ENCODE measurements at places on chromosomes 13 and 19.

- DNase-seq, result no peak
These were observed 581.0 kb downstream of the UQCRFS1 start for GRCh38 chr19:28631961-28632360.

GRCh38 chr19:38388349-38389100 lies at the start of gene SPRED3:
TSS of gene SPRED3 (plus strand) at chr19:38388697. CDS start at chr19:38390303, 1,606 bp downstream.
- no peak for DNase-seq

- DNase-seq, result no peak
These were observed 1616.2 kb upstream of the SPRY2 start for GRCh38 chr13:81957121-81957520.

GRCh38 chr19:56126983-56127780 lies 6.1 kb upstream of the ZNF787 start:
- no peak for DNase-seq

GRCh38 chr19:10478903-10479384 lies 24.2 kb downstream of the KEAP1 start:
- peak; percentile 89 for DNase-seq

- DNase-seq, result no peak
These were observed 7.2 kb downstream of the DOT1L start for GRCh38 chr19:2170987-2171348.

GRCh38 chr19:35000338-35000646 lies 169 bp downstream of the GRAMD1A start:
- no peak for DNase-seq

GRCh38 chr19:36256853-36257519 lies 42.1 kb downstream of the ZNF146 start:
- no peak for DNase-seq

DNA sequence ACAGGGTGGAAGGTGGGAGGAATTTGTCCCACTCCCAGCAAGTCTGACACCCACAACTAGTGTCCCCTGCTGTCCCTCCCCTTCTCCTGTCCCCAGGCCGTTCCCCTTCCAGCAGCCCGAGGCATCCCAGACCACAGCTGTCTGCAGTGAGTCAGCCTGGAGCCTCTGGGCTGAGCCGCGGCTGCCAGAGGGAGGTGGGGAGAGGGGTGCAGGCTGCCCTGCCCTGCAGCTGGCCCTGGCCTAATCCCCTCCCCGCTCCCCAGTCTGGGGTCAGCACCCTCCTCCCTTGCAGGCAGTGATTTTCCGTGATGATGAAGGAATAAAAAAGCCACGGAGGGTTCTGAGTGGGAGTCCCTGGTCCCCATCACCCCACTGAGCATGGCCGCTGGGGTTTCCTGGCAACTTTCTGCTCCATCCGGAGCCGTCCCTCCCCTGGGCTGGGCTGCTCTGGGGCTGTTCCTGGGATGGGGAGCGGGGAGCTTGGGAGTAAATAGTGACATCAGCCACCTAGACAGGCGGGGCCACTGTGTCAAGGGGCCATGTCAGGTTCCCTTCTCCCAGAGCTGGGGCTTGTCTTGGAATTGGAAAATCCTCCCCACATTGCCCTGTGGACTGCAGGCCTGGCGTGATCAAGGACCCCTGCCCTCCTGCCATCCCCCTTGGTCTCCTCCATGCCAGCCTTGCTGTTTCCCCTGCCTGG lies 16.8 kb downstream of the SPC24 start:
- DNase-seq, result peak; percentile 86

GRCh38 chr19:9916719-9917118 lies 19.6 kb downstream of the OLFM2 start:
- DNase-seq, result no peak

- no peak for DNase-seq
These were observed 1.9 kb downstream of the SIGLEC5 start for GRCh38 chr19:51628153-51628939.

- no peak for DNase-seq
These were observed 7.4 kb downstream of the SOX1 start for GRCh38 chr13:112074139-112074865.

- DNase-seq, result no peak
These were observed 251.4 kb upstream of the MAB21L1 start for GRCh38 chr13:35727881-35728280.

DNA sequence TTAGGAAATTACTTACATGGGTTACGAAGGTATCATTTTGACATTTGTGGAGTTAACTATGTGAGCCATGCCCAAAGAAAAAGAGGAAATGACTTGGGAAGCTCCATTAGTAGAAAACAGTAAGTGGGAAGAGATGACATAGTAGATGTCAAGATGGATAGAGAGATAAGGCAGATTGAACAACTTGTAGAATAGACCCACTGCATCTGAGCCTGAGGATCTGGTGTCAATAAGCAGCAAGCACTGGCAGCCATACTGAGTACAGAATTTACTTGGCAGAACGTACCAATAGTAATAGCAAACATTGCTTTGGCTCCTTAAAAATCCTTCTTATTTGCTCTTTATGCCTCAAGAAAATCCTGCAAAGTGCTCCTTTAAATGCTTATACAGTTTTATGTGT lies 203.8 kb downstream of the GPC6 start:
- no peak for DNase-seq

GRCh38 chr19:2722541-2723344 lies 1.6 kb upstream of the DIRAS1 start:
- DNase-seq, result peak; percentile 77

DNA sequence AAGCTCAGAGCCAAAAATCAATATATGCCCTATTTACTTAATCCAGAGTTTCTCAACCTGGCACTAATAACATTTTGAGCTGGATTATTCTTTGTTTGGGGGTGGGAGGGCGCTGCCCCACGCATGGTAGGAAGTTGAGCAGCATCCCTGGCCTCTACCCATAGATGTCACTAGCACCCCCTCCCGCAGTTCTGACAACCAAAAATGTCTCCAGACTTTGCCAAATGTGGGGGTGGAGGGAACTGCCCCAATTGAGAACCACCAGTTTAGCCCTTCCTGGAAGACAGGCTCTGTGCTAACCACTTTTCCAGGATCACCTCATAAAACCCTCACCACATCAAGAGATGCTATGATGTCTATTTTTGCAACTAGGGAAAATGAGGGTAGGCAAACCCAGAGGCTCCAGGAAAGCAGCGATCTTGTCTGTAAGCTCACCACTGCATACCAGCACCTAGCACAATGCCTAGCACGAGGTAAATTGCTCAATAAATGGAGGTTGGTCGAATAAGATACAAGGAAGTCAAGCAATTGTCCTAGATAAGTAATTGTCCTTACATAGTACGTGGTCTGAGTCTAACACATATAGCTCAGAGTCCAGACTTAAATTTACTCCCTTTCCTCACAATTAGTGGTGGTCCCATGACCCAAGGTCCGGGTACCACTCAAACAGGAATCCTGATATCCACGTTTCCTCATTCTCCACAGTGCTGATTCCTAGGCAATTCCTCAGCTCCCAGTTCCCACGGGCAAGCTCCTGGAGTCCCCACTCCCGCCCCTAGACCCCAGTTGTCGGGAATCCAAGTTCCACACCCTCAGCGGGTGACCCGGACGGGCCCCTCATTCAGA lies 892 bp downstream of the TRIR start:
- peak; percentile 74 for DNase-seq

DNA sequence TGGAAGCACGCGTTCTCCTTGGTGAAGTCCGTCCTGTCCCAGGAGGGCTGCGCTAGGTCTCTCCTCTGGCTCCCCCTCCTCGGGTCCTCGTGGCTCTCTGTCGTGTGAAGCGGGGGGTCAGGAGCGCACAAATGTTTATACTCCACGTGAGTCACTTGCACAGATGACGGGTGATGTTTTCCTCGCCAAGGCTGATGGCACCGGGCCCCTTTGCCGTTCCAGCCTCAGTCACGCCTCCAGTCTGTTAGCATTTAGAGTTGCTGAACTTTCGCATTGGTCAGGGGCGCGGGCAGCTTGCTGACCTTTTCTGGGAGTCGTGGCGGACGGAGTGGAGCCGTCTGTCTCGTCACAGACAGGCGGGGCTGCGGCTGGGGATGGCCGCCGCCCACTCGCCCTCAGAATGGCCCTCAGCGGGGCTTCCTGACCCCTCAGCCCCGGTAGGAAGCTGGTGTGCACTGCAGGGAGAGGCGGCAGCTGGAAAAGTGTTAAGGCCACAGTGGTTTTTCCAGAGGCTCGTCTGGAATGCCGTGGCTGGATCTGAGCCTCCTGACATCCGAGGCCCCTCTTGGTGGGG lies 13.7 kb downstream of the KLHL26 start:
- DNase-seq, result peak; percentile 84

- peak; percentile 70 for DNase-seq
These were observed 4.7 kb upstream of the MYBPC2 start for GRCh38 chr19:50427997-50428425.

- DNase-seq, result no peak
These were observed 84.4 kb upstream of the KCTD15 start for GRCh38 chr19:33712268-33712667.

GRCh38 chr19:30637926-30638325 lies 265.7 kb downstream of the ZNF536 start:
- no peak for DNase-seq

DNA sequence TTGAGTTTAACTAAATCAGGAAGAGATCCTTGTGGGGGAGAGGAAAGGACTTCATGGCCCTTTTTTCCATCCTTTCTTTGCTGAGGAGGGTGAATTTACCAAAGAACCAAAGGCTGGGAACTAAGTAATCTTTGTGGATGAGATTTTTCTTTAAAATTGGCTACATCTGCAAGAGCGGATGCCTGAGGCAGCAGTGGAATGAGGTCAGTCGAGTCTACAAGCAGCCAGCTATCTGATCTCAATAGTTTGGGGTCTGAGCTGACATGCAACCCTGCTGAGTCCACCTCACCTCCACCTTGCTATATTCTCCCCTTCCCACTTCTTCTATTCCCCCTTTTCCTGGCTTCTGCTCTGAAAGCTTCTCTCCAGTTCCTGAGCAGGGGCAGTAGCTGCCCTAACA lies 3.6 kb upstream of the DNAJC15 start:
- no peak for DNase-seq

- DNase-seq, result no peak
These were observed 45.0 kb downstream of the SLC7A1 start for GRCh38 chr13:29550430-29550988.

DNA sequence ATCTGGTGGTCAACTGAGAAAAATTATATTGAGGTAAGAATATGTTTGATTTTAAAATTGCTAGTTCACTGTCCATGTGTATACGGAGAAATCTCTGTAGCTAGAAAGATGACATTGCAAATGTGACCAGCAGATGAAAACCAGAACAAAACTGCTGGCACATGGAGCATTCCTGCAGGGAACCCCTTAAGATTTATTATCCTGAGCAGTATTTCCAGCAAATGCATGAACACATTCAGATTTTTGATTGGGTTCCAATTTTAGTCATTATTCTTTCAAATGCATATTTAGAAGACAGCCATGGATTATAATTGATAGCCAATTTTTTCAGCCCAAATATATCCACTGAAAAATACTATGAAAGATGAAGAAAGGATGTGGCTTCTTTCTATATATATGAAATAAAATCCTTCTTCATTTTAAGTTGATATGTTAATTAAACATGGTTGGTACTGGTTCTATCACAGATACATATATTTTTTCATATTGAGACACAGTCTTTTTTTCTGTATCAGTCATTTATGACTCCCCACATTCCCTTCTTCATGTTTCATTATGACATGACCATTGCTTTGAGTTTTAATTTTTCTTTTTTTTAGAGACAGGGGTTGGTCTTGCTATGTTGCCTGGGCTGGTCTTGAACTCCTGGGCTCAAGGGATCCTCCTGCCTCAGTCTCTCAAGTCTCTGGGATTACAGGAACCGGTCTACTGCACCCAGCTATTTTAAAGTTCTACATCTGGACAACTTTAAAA lies 376.5 kb downstream of the KLF12 start:
- peak; percentile 30 for DNase-seq

GRCh38 chr13:103976371-103976770 lies 910.2 kb upstream of the SLC10A2 start:
- no peak for DNase-seq

DNA sequence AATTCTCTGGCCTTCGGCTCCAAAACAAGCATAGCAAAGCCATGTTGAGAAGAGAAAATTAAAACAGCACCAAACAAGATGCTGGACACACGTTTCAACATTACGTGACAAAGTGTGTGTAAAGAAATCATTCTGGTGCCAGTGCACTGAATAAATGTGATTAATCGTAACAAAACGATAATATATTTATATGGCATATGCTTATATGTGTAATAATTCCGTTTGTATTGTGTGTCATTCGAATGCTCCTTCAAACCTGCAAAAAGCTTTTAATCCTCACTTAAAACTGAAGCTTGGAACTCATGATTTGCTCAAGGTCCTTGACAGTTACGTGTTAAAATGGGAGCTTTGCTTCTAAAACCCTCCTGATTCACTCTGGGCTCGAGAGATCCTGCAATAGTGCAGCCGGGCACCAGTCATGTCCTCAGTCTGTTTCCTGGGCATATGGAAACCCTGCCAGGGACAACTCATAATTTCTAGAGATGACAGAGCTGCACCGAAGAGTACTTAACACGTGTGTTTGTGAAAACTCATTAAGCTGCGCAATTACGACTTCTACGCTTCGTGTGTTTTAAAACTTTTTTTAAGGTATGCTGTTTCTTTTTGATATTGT lies 731 bp upstream of the AKAP8L start:
- DNase-seq, result peak; percentile 52

GRCh38 chr13:28099396-28100149 lies 803 bp downstream of the FLT3 start:
- no peak for DNase-seq

DNA sequence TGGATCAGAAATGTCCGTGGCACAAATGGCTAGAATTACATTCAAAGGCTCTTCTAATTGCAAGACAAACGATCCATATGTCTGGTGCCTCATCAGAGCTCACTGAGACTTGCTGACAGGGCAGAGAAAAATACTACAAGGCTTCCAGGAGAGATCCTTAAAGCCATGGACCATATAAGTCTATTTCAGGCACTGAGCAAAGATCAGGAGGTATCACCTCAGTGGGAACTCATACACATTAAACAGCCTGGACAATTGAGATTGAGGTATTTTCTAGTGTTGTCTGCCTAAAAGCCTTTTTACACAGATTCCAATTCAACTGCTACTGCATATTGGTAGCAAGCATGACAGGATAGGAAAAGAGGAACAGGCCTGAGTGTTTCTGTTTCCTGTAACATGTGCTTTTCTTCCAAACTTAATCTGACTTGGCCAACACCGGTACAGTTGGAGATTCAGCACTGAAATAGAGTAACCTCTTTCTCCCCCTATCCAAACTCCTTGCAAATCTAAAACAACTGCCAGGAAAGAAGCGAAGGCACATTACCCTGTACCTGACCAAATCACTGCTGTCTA lies 65.9 kb downstream of the SERP2 start:
- DNase-seq, result no peak

DNA sequence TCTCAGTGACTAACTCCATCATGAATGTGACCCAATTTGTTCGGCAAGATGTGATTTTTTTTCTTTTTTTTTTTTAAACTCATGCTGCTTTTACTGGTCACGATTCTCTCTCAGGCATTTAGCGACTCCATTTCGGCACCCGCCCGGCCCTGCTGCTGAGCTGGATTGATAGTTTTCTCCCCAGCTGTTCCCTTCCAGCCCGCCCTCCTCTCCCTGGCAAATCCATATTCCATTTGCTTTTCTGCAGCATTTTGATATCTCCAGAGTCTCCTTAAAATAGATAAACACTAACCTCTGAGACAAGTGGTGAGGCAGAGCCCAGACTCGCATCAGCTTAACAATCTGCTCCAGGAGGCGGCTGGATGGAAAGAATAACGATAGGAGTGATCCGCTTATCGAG lies 55.5 kb upstream of the KATNAL1 start:
- peak; percentile 30 for DNase-seq

GRCh38 chr19:43560687-43561086 lies 14.6 kb downstream of the XRCC1 start:
- DNase-seq, result peak; percentile 76

GRCh38 chr19:782878-783668 lies 14.2 kb upstream of the PTBP1 start:
- DNase-seq, result no peak

GRCh38 chr19:38737921-38738737 lies 6.1 kb downstream of the CAPN12 start:
- no peak for DNase-seq
